ENCODE measurements at places on chromosomes 5 and 9. TPM values are rescaled to one million over a fixed set of nuclear protein-coding genes. Genes with fewer than 3 reads are reported as not detected.

- peak; percentile 53 for DNase-seq
Observed at GRCh38 chr9:136014147-136014923, 53.2 kb upstream of the UBAC1 start.

DNA sequence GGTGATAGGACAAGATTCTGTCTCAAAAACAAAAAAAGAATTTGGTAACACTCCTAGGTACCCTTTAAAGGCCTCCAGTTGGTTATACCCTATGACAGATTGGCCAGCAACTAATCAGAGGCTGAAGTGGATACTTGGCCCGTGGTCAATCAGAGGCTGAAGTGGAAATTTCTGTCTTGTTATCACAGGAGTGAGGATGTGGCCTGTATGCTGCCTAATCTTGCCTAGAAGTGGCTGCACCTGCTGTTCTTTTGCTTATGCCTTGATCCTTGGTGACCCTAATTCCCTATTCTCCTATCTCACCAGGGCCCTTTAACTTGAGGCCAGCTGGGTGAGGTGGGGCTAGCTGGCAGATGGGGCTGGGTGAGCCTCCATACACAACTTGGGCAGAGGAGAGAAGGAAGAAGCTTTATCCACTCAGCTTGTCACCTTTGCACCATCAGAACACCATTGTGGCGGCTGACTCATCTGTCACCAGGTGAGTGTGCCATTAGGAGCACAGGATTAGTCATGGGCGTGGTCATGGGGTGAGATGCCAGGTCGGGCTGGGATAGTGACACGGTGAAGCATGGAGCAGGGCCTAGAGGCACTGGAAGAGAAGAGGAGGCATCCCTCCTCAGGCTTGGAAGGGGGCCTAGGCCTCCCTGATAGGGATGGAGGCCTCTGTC, 41.5 kb downstream of the SAR1B start:
- DNase-seq = no peak

- DNase-seq = no peak
Observed at GRCh38 chr5:143094087-143094521, 309.4 kb downstream of the NR3C1 start.

PCDHB9 gene
- total RNA-seq = 4.4 TPM

C1QTNF2 gene
- total RNA-seq = 1.1 TPM

RIMOC1 gene
- 18.8 TPM for total RNA-seq

DNA sequence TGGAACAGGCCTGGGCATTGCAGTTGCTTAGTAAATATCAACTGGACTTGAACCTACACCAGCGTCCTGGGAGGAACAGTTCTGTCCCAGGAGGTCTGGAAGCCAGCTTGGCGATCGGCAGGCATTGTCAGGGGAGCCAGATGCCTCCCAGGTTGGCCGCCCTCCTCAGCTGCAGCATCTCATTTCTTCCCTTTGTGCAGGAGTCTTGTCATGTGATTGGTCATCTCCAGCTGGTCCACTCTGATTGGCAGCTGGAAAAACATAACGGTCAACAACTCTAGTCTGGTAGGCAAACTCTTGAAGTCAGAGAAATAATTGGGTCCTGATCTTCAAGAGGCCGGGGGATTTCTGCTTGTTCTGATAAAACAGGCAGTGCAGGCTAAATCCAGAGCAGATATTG, 29.6 kb upstream of the NCS1 start:
- DNase-seq = no peak

DNA sequence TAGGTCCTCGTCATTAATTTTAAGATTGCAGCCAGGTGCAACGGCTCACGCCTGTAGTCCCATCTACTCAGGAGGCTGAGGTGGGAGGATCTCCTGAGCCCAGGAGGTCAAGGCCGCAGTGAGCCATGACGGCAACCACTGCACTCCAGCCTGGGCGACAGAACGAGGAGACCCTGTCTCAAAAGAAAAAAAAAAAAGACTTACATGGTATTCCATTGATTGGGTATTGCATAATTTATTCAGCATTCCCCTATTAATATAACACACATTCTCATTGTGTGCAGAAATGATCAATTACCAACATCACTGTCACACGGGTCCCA, 62.9 kb downstream of the DUSP1 start:
- DNase-seq = no peak
